Heart right ventricle (tissue), 16 donors: ENCODE measurements at places on chromosomes 7 and 10. TPM values are rescaled to one million over a fixed set of nuclear protein-coding genes. Genes with fewer than 3 reads are reported as not detected.

GRCh38 chr10:48455055-48455391 is 148.5 kb downstream of the MAPK8 start:
- no peak for DNase-seq

DNA sequence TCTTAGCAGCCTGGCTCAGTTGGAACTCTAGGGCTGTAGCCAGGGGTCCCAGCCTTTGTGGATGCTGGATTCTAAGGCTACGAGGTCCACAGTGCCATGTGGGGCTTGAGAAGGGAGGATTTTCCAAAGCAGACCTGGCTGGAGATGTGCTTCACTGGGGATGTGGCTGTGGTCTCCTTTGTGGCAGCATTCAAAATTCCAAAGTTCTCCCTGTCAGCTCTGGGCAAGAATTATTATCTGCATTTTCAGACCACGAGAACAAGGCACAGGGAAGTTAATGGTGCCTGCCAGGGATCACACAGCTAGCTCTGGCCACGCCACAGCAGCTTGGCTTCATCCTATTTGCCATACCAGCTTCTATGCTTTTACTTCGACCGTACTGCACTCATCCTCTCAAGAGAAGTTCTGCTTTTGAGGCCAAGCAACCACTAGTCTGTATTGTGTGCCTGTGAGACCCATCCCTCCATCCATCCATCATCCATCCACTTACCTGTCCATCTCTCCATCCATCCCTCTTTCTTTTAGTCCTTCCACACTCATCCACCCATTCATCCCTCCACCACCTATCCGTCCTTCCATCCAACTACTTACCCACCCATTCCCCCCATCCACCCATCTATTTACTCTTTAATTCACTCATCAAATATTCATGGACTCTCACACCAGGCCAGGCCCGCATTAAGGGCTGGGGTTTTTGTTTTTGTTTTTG is 71.5 kb downstream of the ZMIZ1 start:
- no peak for DNase-seq

DNA sequence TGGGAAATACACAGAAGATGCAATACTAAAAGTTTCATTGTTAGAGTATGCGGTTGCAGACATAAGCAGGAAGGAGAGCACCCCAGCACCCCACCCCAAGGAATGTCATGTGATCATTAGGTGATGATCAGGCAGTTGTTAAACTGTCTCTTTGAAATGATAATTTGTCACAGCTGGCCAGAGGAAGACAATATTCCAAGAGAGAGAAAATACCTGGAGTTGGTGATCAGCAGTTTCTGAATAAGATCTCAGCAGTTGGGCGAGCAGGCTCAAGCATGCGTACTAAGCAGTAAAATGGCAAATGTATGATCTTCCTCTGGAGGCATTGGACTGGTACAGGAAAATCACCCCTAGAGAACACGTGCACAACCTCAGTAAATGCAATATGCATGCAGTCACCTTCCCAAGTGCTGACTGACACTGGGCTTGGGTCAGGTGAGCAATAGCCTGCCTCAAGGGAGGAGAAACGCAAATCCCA is 250.1 kb upstream of the MBL2 start:
- no peak for DNase-seq

LLCFC1 gene
- not detected for total RNA-seq

DNA sequence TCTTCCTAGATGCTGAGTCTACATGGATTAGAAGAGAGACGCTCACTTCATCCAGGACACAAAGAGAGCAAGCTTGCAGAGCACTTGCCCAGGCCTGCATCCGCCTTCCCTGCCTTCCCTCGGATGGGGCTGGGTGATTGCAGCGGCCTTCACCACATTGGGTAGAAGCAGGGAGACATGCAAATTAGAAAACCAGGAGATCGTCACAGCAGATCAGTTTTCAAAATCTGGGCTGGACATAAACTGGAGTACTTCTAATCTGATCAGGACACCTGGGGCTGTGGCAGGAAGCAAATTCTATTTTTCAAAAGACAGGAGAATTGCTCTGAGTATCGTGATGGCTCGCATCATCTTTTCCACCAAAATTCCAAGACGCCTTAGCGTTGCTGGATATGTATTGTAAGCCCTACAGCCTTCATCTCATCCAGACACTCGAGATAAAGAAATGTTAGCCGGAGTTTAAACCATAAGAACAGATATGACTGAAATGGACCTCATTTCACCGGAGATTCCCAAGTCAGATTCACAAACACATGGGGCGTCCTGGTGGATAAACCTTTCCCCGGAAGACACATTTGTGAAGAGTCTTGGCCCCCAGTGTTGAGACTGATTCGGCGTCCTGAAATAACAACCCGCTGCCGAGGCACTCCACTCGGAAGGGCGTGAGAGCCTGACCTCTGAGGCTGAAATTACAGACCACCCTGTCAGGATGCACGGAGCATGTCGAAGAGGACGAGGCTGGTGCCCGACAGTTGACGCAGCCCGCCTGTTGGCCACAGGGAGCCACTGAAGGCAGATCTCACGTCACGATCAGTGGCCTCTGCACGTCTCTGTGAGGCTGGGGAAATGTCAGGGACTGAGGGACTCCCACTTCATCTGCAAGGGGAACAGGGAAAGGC is 91.2 kb upstream of the PARD3 start:
- no peak for DNase-seq

CC2D2B gene
- total RNA-seq: 0.81 TPM

GRCh38 chr10:121594623-121595350 is 3.5 kb downstream of the FGFR2 start:
- DNase-seq: no peak
